ENCODE measurements at places on chromosomes 5 and 9.

DNA sequence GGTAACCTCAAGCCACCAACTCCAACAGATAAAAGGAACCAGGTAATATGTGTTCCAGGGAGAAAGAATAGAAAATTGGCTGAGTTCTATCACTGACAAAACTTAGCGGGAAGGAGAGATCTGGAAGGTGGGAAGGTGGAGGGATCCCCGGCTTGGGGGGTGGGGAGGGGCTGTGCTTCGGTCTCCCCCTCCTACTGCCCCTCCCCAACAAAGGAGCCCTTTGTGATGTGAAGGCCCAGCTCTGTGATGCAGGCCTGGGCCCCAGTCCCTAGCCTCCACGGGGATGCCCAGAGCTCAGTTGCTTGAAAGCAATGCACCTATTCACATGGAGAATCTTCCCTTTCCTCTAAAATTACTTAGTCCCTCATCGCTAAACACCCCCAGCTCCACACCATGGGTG lies 4.4 kb upstream of the ZNF484 start:
- no peak for DNase-seq

- no peak for DNase-seq
These were observed 18.1 kb downstream of the SLC1A1 start for GRCh38 chr9:4508246-4508906.

DNA sequence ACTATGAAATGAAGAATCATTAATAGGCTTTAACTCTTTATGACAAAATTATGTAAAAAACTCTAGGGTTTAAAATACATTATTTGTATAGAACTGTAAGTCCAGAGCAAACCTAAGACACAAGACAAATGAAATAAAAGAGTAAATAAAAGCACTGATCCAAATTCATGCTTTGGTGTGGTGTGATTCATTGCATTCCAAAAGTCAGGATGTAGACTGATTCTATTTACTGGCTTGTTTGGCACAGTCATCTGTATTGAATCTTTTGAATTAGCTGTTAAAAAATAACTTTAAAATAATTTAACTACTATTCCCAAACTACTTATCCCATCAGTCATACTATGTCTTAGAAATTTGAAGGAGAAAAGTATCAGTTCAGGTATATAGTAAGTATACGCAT lies 31.1 kb downstream of the IL4 start:
- no peak for DNase-seq

DNA sequence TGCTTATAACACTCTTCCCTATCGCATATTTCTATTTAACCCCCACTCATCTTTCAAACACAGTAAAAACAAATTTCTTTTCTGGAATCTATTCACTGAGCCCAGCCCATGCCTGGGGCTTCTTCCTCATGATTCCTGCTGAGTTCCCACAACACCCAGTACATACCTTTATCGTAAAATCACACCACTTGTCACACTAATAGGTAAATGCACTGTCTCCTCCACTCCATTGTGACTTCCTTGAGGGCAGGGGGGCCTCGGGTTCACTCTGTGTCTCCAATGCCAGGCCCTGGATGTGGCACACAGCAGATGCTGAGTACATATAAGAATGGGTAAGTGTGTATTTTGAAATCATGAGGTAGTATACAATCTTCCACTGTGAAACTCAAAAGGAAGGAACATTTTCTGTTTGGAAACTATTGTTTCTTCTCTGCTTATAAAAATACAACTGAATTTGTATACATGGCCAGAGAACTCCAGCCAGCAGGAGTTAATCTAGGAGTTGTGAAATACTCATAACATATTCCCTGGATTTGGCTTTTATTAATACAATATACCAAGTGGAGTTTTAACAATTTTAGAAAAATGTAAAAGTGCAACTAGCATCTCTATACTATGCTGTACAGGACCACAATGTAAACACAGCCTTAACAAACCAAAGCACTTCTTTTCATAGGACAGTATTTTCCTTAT lies 7.2 kb downstream of the PLK2 start:
- no peak for DNase-seq

GRCh38 chr5:20572614-20573013 lies 584.6 kb upstream of the CDH18 start:
- DNase-seq = peak; percentile 30

DNA sequence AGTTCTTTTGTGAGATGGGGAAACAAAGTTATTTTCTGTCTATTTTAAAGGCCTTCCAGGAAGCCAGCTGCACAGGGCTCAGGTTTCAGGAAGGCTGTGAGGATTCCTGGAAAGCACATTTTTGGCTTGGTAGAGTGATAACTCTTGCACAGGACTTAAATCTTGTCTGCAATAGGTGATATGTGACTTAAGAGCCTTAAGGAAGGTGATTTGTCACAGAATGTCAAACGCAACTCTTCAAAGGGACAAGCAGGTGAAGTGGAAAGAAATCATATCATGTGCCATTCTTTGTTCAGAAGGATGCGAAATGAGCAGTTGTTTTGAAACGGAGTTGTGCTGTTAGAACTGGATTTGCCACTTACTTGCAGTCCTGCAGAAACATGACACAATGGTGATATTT lies 459.3 kb downstream of the MAT2B start:
- DNase-seq = no peak

- no peak for DNase-seq
These were observed 181.3 kb downstream of the SNCAIP start for GRCh38 chr5:122493091-122494021.

DNA sequence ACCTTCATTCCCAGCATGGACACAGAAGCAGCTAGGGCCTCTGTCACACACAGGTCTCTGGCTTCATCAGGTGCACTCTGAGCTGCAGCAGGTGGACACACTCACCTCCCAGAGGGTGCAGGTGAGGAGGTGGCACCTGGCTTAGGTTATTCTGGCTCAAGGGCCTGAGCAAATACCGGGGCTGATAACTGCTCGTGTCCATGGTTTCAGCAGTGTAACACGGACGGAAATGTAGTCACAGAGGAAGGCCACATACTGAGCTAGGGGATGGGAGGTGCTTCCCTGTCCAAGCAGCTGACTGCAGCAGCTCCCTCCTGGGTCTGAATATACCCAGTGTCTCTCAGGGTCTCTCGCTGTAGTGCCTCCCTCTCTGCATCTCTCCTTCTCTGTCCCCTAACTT lies 5.7 kb downstream of the PHF2 start:
- no peak for DNase-seq

GRCh38 chr9:131008909-131009618 lies at the start of gene LAMC3:
Gene LAMC3 (plus strand): TSS chr9:131009174. CDS start chr9:131009215, 41 bp downstream.
- peak; percentile 44 for DNase-seq

- DNase-seq = no peak
These were observed 1.2 kb downstream of the DUSP1 start for GRCh38 chr5:172769616-172770373.

DNA sequence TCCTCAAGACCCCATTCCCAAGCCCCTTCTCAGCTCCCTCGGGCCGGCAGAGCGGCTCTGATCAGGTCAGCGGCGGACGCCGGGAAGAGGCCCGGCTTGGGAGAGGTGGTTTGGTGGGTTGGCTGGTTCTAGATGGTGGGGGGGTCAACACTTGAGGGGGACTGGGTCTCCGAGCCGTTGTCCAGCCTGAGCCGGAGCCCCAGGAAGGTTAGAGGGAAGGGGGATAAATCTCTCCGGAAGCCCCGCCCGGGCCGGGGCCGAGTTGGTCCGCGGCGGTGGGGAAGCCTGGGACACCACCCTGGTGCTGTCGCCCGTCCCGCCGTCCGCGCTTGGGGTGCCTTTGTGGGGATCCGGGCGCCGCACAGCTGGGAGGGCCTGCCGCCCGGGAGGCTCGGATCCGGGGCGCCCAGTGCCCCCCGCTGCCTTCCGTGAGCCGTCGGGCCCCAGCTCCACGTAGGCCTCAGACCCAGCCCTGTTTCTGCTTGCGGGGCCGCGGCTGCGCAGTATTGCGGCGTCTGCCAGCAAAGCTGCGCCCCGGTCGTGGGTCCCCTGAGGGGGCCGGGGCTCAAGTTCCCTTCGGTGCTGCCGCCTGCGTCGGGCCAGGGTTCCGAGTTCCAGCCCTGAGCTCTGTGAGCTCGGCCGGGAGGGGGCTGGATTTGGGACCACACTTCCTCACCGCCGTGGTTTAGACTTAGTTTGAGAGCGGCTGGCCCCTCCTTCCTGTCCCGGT lies 542 bp upstream of the TRIM52 start:
- peak; percentile 88 for DNase-seq

- DNase-seq = no peak
These were observed 489.6 kb downstream of the MAN2A1 start for GRCh38 chr5:110179321-110179720.

DNA sequence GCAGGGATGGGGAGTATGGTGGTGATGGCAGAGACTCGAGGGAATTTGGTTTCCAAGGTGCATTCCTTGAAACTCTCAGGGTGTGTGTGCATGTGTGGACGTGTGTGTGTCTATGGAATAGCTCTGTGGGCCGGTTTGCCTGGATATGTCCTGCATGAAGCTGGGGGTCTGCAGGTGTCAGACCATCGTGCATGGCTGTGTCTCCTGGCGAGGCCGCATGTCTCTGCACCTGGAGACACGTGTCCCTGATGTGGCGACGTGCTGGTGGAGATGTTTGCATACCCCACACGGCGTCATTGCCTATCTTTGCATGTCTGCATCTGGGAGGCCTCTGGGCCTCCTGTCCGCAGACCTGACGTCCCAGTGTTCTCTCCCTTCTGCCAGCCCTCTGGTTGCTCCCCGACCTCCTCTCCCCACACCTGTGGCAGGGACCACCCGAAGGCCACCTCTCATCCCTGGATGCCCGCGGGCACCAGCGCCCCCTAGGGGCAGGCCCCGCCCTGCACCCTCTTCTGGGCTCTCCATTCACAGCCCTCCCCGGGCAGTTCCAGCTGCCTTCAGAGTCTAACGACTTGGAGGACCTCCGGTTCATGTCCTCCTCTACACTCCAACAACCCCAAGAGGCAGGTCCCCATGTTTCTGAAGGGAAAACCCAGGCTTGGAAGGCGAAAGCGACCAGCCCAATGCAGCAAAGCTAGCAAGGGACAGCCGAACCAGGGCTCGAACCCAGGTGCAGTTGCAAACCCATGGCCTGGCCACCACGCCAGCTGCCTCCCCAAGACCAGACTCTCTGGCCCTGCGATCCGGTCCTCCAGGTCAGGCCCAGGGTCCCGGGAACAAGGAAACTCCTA lies 88.6 kb downstream of the LMX1B start:
- peak; percentile 42 for DNase-seq

DNA sequence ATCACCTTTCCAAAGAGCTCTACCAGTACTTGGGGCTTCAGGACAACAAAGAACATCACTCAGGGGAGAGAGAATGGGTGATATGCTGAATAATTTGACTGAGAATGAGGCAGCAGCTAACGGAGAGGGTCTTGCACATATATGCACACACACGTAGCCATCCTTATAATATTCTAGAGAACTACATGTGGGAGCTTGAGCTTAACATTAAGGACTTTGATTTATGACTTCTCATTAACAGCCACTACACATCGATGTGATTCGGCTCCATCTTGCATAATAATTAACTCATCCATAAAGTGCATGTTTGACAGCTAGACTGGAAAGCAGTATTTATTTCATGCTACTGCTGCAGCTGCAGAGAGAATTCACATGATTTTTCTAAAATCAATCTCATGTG lies 163.4 kb downstream of the RAB3C start:
- DNase-seq = no peak

DNA sequence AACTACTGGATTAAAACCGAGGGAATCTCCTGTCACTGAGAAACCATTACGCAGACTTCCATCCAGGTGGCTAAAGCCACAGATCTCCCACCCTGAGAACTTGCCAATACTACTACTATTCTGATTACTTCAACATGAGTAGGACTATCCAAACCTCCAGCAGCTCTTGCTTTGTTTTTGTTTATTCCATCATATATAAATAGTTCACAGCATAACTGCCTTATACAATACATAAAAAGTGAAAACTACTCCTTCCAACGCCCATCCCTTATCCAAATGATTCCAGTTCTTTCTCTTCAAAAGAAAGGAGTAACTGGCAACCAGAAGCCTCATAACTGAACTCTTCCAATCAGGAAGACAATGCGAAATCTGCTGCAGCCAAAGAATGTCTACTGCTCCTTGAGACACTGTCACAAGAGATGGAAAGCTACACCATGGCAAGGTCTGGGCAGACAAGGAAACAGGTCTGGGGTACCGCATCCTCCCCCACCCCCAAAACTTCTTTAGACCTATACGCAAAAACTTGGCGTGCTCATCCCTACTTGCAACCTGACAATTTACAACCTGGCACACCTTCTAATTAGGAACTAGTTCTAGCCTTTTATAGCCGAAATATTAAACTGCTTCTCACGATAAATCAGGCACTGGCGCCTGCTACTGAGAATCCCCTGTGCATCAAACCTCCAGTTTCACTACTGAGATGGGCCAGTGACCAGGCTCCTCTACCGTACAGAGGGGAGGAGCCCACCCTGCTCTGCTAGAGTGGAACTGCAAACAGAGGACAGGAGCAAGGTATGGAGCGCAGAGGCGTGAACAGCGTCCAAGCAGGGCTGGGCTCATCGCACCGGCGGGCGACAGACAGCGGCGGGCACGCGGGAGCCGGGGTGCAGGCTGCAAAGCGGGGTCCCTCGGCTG lies 986 bp downstream of the PLPP1 start:
- DNase-seq = peak; percentile 30

- no peak for DNase-seq
These were observed 1000.6 kb upstream of the DMAC1 start for GRCh38 chr9:8800196-8800595.

DNA sequence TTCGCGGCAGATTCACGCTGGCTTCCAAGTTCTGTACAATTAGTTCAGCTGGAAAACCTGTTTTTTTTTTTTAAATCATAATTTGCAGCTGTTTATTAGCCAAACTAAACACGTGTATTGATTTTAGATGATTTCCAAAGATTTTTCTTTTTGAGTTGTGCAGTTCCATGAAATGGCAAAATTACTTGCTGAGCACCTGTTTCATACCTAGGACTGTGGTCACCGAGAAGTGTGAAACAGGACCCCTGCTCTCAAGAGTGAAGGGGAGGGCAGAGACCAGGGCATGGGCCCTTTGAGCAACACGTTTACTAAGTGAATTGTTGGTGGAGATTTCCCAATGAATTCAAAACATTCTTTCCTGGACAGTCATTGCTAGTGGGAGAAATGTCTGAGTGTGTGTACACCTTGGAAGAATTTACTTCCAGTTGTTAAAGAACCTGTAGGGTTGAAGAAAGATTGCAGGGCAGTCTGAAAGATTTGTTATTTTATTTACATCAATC lies 688 bp downstream of the SNX24 start:
- DNase-seq = no peak

DNA sequence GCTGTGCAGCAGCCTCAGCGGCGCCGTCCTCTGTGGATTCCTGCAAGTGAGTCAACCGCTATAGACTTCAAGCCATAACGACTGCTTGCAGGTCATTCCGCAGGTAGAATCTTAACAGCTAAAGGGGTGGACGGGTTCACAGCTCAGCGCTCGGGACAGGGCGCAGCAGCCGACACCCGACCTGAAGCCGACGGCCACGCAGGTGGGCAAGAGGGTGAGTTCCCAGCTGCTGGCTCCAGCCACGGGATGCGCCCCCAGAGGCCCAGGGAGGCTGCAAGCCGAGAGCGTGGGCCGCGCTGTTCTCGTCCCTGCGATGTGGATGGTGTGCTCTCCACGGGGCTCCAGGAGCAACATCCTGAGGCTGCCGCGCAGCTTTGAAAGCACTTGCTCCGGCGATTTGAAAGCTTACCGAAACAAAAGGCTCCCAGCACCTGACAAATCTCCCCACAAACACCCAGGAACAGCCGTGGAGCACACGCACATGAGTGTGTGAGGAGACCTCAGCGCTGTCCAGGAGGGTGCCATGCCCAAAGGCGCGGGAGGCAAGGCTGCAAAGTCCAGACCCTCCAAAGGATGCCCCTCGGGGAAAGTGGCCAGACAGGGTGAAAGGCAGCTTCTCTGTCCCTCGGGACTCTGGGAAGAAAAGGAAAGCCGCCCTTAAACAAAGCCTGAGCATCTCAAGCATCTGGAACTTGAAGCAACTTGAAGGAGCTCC lies 48.7 kb downstream of the EXD3 start:
- no peak for DNase-seq

Measured in hematopoietic multipotent progenitor cell treated with erythropoietin and hydrocortisone succinate and interleukin-3 and kit ligand, for 6 days (in vitro differentiated cells).